ENCODE measurements at places on chromosomes 2 and 18.

DNA sequence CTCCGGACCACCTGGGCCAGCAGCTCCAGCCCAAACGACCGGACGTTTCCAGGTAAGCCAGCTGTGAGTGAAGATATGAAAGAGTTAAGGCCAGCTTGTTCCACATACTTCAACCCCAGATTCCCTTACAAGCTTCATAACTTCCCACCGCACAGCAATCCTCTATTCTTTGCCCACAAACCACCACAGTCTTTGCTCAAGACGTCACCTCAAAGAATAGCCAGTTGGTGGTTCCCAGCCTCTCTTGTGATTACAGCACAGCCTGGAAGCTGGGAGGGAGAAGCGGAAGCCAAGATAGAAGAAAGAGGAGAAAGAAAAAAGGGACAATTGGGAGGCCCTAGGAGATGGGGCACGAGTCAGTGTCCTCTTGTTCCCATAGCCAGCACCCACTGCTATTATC lies 70.6 kb downstream of the NRP2 start:
- no peak for DNase-seq

GRCh38 chr2:61415265-61415664 lies 55.6 kb downstream of the USP34 start:
- no peak for DNase-seq

- DNase-seq = no peak
Measured at GRCh38 chr2:121257480-121257840, 27.5 kb downstream of the TFCP2L1 start.

- no peak for DNase-seq
Measured at GRCh38 chr2:43559391-43560230, 36.2 kb downstream of the THADA start.

DNA sequence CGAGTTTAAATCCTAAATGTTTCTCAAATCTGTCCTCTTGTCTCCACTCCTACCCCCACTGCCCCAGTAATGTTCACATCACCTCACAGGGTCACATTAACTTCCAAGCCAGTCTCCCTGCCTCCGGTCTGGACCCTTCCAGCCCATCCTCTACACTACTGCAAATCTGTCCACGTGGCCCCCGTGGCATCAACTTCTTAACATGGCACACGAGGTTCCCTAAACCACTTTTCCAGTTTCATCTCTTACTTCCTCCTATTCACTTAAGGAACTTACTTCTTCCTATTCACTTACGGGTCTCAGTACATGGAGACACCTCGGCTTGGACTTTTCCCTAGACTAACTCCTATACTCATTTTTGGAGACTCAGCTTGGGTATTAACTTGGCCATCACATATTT lies 27.0 kb downstream of the MRPL33 start:
- DNase-seq = no peak

- no peak for DNase-seq
Measured at GRCh38 chr2:44342854-44343253, 18.4 kb downstream of the PREPL start.
